ENCODE measurements at places on chromosomes 5 and 9.

DNA sequence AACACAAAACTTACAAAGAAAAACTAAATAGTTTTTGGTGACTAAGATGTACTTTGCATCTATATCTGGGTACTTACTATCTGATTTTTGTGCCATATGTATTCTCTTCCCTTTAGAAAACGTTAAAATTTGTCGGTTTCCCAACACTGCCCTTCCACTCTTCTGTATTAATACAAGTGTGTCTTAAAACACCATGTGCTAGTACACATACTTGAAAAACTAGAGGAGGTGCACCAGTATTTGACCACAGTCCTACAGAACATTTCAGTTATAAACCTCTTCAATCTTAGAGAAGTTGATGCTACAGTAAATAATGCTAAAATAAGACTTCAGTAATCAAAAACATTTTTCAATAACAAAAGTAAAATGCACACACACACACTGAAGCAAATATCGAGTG, 251.2 kb downstream of the EFNA5 start:
- no peak for DNase-seq

DNA sequence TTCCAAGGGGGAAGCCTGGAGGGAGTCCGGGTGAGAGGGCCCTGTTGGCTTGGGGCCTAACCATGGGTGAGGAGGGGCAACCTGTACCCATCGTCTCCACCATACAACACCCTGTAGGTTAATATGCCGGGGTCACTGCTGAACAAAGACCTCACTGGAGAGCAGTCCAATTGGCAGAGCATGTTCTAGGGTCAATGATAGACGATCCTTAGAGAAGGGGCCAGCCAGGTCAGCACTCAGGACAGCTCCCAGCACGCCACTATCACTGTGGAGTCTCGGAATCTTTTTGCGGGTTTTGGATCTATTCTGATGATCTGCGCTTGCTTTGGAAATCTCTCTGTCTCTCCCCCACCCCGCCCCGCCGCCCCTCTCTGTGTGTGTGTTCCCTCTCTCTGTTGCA, 218.4 kb upstream of the MVB12B start:
- DNase-seq = no peak

DNA sequence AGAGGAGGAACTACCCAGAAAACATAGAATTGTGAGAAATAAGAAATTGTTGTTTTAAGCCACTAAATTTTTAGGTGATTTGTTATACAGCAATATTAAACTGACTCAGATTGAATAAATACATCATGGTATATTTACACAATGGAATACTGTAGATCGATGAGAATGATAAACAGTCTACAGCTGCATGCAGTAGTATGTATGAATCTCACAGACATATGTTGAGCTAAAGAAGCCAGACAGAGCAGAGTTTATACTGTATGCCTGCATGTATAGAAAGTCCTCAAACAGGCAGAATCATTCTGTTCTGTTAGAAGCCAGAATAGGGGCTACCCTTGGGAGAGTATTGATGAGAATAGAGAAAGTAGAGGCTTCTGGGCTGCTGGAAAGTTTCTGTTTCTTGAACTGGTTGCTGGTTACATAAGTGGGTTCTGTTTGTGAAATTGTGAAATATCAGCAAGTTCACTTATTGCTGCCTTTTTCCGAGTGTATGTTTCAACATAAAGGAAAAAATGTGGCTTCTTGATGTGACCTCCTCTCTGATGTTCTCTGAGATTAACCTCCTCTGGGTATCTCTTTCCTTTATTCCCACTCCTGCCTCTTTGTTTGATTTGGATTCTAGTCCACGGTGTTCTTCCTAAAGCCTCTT, 9.6 kb downstream of the KIAA1958 start:
- no peak for DNase-seq

DNA sequence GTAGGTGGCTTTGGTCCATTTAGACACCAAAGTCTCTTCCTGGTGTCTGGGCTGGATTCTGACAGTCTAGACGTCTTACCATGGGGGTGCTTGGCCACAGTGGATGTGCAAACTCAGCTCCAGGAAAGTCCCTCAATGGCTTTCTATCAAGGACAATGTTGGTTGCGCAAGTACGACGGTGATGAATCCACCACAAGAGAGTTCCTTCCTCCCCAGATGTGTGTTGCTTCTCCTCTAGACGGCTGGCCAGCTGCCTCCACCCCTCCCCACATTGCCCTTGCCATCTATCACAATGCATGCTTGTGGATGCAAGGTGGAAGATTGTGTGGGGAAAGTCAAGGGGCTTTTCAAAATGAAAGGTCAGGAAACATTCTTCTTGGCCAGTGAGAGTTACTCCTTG, 89.7 kb upstream of the IRX2 start:
- DNase-seq = no peak

DNA sequence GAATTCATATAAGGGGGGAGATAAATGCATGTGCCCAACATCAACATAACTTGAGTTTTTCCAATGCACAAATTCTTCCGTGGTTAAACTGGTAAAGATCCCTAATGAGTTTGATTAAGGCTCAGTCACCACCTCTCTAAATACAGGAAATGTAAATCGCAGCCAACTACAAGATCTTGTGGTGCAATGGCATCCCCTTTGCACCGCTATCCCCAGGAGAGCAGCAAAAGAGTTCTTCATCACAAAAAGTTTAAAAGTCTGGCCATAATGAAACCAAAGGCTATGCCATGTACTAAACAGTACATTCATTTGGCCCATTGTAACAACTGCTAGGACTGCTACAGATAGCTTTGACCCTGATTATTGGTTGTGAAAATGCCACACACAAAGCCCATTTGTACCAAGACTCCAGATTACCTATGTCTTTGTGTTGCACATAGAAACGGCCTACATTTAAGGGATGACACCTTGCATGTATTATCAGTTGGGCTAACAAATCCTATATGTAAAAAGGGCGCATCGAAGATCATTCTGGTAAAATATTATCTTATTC, 44.5 kb downstream of the ZNF608 start:
- DNase-seq = no peak

- no peak for DNase-seq
Measured at GRCh38 chr9:89361816-89362646, 43.7 kb downstream of the SECISBP2 start.

- DNase-seq = no peak
Measured at GRCh38 chr5:174567506-174568141, 156.8 kb upstream of the MSX2 start.

DNA sequence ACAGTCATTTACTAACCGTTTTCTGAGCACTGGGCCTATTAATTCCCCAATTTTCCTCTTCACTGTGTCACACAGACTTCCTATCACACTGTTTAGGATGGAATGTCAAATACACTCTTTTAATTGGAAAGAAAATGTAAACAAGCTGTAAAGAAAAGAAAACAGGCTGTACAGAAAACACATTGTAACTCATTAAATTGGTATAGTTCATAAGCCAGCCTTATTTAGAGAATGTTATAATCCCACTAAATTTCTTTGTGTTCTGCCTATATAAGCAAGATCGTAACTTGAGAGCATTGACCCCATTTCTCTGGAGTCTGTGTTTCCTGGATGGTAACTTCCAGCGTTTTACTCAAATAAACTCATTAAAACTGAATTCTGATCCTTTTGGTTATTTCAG, 46.5 kb downstream of the TARS1 start:
- DNase-seq = no peak

DNA sequence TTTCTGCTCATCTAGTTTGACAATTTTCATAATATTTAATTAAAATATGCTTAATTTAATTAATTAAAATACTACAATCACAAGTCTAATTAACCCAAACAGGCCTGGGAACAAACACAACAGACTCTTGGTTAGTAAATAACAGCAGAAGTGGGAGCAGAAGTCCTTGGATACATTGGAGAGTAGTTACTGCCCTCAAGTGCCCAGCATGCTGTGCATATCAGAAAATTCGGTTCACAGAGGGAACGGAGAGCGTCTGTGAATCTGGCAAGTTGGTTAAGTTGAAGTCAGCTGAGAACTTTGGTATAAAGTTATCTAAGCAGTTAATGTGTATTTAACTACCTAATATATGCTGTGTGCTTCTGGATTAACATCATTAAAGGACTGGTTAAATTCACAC, 87.0 kb upstream of the ATG10 start:
- DNase-seq = no peak

Data from AG04450 (cell line).